Motor neuron (in vitro differentiated cells): ENCODE measurements at places on chromosomes 4 and X. TPM values are rescaled to one million over a fixed set of nuclear protein-coding genes. Genes with fewer than 3 reads are reported as not detected.

DNA sequence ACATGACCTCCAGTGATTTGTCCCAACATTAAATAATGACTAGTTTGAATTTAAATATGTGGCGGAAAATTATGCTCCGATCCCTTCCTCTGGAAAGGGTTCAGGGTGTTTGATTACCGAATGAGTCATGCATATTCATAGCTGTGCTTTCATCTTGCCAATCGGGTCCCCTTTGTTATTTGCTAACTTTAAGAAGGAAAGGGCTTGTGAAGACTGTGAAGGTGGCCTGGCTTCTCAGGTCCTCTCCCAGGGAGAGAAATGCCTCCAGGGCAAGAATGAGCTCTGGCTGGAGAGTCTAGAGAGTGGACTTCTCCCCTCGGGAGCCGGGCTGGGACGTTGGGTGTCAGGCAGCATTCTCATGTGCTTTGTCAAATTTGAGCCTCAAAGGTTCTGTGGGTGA is 155.5 kb upstream of the PSAPL1 start:
- peak; percentile 34 for ATAC-seq

- ATAC-seq, result no peak
These were observed 207.9 kb upstream of the KLF3 start for GRCh38 chr4:38456096-38456495.

GRCh38 chrX:137567682-137568232 is 1.8 kb downstream of the ZIC3 start:
- ATAC-seq, result no peak

DNA sequence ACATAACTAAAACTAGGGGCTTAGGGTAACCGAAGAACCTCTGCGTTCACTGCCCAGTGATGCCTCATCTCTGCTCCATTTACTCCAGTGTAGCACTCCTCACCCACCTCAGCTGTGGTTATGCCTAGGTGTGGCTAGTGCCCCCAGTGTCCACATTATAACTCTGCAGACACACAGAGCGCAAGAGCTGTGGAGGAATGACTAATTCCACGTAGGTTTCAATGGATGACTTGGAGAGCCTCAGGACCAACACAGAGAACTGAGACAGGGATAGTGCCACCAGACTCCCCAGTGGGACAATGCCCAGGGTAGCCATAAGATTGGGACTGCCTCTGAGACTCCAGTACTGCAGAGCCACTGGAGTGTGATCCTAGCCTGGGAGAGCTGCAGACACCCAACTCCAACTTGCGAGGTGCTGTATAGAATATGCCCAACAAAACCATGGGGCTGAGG is 542.4 kb upstream of the DIPK2B start:
- ATAC-seq, result no peak

GRCh38 chr4:139969635-139970266 is 184.2 kb downstream of the MAML3 start:
- no peak for ATAC-seq

DNA sequence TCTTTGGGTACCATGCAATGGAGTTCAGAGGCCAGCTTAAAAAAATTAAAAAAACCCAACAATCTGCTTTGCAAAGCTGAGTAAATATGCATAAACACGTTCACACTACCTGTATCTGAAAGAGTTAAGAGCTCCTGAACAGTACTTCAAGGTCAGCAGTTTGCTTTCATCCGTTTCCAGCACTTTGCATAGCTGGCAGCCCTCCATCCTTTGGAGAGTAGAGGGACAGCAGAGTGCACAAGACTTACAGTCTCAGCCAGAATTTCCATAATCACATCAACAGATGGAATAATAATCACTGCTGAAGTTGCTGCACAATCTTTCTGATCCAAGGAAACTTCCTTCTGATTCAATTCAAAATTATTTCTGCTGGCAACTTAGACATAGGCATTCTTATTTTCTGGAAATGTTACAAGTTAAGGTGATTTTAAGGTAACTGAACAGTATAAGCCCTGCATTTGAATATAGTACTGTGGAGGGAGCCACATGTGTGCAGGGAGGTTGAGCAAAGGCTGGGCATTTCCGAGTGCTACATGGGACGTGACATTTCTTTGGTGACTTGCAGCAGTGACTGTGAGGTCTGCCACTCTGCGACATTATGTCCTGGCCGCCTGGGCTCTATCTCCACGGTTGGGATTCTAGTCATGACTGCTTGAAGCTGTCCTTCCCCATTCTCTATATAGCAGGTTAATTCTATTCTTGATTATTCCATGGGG is 73.5 kb upstream of the EMCN start:
- no peak for ATAC-seq

GRCh38 chr4:104868533-104868932 is 278.1 kb upstream of the TET2 start:
- no peak for ATAC-seq

DNA sequence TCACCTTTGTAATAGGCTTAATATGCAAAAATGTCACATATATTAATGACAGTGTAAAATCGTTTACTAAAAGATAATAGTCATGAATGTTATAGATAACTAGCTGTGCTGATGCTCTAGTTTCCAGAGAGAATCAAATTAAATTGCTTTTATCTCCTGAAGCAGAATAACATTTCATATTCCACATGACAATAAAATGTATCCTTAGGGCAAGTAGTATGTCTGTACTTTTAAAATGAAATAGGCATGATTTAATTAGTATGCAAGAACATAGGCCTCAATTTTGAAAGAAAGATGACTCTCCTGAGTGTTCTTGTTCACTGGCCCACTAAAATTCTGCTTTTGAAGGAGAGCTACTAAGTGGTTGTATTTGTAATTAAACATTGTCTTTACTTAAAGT is 1027.0 kb downstream of the ARAP2 start:
- no peak for ATAC-seq

DNA sequence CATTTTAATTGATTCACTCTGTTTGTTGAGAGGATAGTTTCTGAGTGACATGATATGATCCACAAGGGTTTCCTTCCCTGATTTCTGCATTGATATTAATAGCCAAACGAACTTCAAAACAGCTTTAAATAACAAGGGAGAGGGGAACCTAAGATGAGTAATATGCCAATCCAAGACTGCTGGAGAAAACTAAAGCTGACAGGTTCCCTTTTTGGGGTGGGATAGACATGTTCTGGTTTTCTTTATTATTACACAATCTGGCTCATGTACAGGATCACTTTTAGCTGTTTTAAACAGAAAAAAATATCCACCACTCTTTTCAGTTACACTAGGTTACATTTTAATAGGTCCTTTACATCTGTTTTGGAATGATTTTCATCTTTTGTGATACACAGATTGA is 182.2 kb downstream of the AR start:
- no peak for ATAC-seq

GRCh38 chr4:122890147-122890795 is 32.1 kb downstream of the NUDT6 start:
- no peak for ATAC-seq

DNA sequence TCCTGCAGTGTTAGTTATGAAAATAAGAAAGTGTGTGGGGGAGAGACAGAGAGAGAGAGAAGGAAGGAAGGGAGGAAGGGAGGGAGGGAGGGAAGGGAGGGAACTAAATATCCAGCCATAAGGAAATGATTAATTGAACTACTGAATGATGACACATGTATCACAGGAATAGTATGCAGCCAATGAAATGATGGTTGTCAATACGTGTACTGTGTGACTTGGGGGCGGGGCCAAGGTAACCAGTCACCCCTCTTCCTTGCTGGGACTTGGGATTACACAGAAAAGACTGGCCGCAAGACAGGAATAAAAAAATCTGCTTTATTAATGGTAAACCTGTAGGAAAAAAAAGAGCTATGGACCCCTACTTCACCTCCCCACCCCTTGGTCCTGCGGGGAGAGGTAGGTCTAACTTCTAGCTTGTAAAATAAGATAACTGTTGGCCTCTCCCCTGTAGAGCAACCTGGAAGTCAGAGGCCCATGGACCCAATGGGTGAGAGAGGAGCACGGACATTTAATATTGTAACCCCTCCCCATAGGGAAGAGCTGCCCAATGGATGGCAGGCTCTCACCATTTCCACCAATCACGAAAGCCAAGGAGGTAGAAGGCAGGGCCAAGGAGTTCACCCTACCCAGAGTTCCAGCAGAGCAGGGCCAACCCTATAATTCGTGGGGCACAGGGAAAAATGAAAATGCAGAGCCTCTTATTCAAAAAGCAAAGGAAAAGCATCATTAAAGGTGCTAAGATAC is 7.4 kb downstream of the PPP2R2C start:
- ATAC-seq, result peak; percentile 64

DNA sequence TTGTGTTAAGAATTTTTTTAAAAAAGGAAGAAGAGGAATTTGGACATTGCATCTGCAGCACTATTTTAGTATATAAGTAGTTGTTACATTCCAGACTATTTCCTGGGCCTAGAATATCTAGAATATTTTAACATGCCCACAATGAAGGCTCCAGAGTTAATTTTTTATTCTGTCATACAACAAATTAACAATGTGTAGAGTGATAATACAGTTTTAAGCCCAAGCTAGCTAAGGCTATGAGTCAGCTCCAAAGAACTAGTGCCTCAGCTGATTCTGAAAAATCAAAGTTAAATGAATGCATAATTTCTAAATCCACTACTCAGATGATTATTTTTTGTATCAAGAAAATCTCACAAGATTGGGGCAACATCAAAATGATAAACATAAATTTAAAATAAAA is 231.4 kb downstream of the PRDM5 start:
- no peak for ATAC-seq

GRCh38 chr4:102174719-102175189 is 170.5 kb downstream of the SLC39A8 start:
- no peak for ATAC-seq

DNA sequence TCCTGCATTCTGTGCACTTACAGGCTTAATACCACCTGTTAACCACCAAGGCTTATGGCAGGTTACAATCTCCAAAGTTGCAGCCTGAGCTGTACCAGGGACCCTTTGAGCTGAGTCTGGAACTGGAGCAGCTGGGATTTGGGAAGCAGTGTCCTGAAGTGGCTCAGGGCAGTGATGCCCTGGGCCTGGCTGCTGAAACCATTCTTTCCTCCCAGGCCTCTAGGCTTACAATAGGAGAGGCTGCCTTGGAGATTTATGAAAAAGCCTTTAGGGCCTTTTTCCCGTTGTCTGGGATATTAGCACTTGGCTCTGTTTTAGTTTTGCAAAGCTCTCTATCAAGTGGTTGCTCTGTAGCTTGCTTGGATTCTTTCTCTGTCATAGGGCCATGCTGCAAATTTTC is 154.3 kb upstream of the CASK start:
- ATAC-seq, result no peak

- ATAC-seq, result peak; percentile 41
These were observed 1.2 kb downstream of the PRKX start for GRCh38 chrX:3712051-3712869.

DNA sequence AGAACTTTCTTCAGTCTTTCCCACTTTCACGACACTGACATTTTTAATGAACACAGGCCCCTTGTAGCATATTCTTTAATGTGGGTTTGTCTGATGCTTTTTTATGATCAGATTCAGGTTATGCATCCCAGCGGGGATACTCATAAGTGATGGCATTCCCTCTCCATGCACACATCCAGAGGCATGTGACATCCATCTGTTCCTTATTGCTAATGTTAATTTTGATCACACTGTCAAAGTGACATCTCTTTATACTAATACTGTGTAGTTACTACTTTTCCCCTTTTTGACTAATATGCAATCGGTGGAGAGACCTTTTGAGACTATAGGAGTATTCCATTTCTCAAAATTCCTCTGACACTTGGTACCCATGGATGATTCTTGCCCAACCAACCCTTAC is 43.8 kb upstream of the HS3ST1 start:
- no peak for ATAC-seq

DNA sequence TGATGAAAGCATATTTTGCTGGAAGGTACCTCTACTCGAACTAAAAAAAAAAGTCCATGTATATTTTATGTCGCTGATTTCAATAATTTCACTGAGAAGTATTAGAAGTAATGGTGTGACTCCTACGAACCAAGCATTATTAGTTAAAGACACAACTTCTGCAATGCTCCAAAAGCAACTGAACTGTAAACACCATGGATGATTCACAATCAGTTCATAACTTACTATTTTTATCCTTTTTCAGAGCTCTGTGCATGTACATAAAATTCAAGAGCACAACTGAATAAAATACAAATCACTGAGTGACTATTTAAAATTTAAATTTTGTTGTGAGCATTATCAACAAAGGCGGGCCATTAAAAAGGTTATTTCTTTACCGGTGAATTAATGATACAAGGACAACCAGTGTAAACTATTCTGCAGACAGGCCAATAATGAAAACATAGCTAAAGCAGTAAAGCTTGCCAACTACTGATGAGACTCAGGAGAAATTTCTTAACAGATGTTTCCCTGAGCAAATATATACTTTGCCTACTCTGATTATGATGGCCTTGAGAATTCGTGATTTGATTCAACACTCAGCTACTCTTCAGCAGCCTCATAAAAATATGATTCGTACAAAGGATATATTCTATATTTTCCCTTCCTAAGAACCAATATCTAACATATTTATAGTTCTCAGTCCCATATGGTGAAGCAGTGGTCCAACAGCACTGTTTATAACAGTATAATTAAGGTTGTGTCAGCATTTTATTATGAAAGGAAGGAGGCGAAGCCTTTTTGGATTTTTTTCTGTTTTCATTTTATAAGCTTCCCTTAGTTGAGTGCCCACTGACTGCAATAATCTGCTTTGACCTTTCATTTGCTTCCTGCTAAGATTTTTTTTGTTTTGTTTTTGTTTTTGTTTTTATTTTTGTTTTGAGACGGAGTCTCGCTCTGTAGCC is 62.8 kb upstream of the NEIL3 start:
- ATAC-seq, result no peak

DNA sequence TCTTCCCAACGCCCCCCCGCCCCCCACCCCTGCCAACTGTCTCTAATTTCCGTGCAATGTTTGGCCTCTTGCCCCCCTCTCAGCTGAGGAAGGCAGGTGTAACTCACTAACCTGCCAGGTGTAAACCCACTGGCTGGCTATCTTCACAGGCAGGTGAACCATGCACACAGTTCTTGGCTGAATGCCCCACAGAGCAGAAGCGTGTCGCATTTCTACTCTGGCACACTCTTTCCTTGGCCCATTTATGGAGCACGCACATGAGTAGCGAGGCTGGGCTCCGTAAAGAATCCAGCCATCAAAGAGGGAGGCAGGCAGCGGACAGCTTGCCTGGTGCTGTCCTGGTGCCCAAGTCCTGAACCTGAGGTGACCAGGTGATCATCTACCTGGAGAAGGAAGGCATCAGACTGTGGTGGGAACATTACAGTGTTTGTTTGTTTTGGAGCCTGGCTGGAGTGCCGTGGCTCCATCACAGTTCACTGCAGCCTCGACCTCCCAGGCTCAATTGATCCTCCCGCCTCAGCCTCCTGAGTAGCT is 39.2 kb upstream of the CRMP1 start:
- ATAC-seq, result no peak

The BGN gene
- 2.4 and 2.6 TPM in 2 replicates for total RNA-seq

The RGS12 gene
- 19.1 and 40.8 TPM in 2 replicates for total RNA-seq

The HSFX3 gene
- total RNA-seq, result not detected in 2 replicates

The MSN gene
- total RNA-seq, result 52.2 and 54.8 TPM in 2 replicates

The PAGE5 gene
- not detected in 2 replicates for total RNA-seq

The MAGEC2 gene
- 0.05 and 0.19 TPM in 2 replicates for total RNA-seq
